T-helper 17 cell (primary cell): ENCODE measurements at places on chromosomes 2 and 18. TPM values are rescaled to one million over a fixed set of nuclear protein-coding genes. Genes with fewer than 3 reads are reported as not detected.

GRCh38 chr18:59631583-59632181, 65.5 kb downstream of the CCBE1 start:
- no peak overlapping the region for H3K4me3 ChIP-seq
- H3K27ac ChIP-seq, result no peak overlapping the region
- peaks cover 12% of the 10 kb centered on the region for H3K27me3 ChIP-seq
- H3K36me3 ChIP-seq, result peaks cover 2% of the 10 kb centered on the region
- H3K4me1 ChIP-seq, result no peaks in the 10 kb centered on the region
- no peak for DNase-seq

- no peak for DNase-seq
- no peaks in the 10 kb centered on the region for H3K36me3 ChIP-seq
- H3K4me3 ChIP-seq, result no peak overlapping the region
- peaks cover 5% of the 10 kb centered on the region for H3K27me3 ChIP-seq
Measured at GRCh38 chr2:161825429-161825828, 201.2 kb downstream of the SLC4A10 start.

DNA sequence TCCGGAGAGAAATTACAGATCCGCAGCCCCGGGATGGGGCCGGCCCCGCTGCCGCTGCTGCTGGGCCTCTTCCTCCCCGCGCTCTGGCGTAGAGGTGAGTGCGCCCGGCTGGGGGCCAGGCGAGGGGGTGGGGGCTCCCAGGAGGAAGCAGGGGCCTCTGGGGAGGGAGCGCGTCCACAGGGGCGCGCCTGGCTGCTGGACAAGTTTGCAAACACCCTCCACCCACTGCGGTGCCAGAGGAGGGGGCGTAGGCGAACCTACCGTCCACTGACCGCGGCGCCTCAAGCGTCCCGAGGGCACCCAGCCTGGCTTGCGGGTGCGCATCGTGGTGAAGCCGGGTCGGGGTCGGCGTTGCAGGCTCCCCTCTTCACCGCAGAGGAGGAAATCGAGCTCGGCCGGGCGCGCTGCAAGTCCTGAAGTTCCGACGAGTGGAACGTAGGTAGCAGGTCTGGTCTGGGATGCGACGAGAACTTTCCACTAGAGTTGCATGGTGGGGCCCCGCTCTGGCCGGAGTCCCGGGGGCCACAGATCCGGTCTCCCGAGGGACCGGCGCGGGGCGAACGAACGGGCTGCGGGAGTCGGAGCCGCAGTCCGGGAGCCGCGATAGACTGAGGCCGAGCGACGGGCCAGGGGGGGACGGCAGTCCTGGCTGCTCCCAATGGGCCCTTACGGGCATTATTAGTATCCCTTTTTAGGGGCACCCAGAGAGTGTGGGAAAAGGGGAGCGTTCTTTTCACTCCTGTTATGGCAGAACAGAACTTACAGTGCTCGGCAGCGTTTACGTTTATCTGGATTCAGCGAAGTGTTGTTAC, 502 bp downstream of the MERTK start:
- H3K27me3 ChIP-seq, result peaks cover 18% of the 10 kb centered on the region
- H3K36me3 ChIP-seq, result no peaks in the 10 kb centered on the region
- H3K4me1 ChIP-seq, result peaks cover 7% of the 10 kb centered on the region
- H3K4me3 ChIP-seq, result peak overlapping the region; percentile 86

DNA sequence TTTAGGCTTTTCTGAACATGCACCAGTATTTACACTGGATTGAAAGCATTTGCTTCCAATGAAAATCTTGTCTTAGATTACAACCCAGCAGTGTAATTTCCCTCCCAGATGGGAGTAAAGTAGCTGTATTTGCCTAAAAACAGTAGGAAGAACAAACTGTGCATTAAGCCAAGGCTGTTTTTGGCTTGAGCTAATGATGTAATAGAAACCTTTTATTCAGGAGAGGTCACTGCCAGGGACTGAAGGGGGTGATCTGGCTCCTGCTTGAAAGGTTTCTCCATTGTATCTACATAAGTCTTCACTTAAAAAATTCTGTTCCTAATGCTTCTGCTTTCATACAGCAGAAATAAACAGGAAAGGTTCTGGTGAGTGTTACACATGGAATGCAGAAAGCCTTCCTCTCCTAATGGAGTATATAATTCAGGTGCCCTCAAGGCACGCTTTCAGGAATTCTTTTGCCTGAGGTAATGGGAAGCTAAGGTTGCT, 74.4 kb downstream of the MEIS1 start:
- H3K36me3 ChIP-seq, result no peaks in the 10 kb centered on the region
- DNase-seq, result no peak
- no peaks in the 10 kb centered on the region for H3K27me3 ChIP-seq

- H3K4me1 ChIP-seq, result peaks cover 31% of the 10 kb centered on the region
- H3K36me3 ChIP-seq, result no peaks in the 10 kb centered on the region
- peak overlapping the region; percentile 49 for H3K27ac ChIP-seq
- H3K27me3 ChIP-seq, result peaks cover 20% of the 10 kb centered on the region
Measured at GRCh38 chr2:183037553-183038340, 510 bp downstream of the NCKAP1 start.

Gene TMEM37
- total RNA-seq, result not detected

GRCh38 chr2:179946810-179947615, 60.1 kb downstream of the CWC22 start:
- no peak for DNase-seq
- peaks cover 16% of the 10 kb centered on the region for H3K36me3 ChIP-seq
- H3K4me1 ChIP-seq, result peaks cover 5% of the 10 kb centered on the region

DNA sequence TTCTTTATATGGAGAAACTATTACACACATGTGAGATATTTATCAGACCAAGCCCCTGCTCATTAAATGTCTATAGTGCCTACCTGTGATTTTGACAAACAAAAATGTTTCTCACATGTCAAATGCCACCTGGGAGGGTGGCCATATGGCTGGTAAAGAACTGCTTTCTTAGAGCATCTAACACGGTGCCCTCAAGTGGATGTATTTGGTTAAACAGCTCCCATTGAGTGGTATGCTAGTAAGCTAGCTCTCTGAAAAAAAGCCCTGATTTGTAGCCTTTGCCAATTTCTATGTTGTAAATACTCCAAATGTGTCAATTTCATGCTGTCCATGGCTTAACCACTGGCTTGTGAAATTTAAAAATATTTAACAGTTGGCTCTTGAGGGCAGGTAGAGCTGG, 94.6 kb downstream of the PMAIP1 start:
- DNase-seq, result no peak
- H3K36me3 ChIP-seq, result no peaks in the 10 kb centered on the region
- H3K4me3 ChIP-seq, result no peak overlapping the region
- H3K27ac ChIP-seq, result no peak overlapping the region

Gene SERPINB12
- not detected for total RNA-seq

Gene CHRND
- total RNA-seq, result not detected
